ENCODE measurements at places on chromosomes 13 and 19.

DNA sequence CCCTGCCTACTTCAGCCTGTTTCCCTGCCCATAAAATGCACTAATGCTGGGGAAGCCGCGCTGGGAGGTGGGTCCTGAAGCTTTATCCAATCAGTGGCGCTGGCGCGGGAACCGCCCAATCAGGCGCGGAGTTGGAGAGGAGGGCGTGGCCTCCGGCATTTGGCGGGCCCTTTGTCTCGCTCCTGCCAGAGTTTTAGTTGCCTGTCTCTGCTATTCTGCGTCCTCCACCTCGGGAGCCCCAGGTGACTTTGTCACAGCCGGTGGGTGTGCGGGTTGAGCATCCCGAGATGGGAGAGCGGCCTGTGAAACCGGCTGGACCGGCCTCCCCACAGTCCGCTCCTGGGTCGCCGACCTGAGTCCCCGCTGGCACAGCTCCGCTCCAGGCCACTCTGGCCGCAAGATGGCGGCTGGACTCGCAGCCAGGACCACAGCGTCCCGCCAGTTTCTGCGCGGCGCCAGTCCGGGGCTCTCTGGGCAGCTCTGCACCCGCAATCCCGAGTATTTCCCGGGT lies 30.7 kb upstream of the ZNF429 start:
- peak; percentile 4 for DNase-seq

DNA sequence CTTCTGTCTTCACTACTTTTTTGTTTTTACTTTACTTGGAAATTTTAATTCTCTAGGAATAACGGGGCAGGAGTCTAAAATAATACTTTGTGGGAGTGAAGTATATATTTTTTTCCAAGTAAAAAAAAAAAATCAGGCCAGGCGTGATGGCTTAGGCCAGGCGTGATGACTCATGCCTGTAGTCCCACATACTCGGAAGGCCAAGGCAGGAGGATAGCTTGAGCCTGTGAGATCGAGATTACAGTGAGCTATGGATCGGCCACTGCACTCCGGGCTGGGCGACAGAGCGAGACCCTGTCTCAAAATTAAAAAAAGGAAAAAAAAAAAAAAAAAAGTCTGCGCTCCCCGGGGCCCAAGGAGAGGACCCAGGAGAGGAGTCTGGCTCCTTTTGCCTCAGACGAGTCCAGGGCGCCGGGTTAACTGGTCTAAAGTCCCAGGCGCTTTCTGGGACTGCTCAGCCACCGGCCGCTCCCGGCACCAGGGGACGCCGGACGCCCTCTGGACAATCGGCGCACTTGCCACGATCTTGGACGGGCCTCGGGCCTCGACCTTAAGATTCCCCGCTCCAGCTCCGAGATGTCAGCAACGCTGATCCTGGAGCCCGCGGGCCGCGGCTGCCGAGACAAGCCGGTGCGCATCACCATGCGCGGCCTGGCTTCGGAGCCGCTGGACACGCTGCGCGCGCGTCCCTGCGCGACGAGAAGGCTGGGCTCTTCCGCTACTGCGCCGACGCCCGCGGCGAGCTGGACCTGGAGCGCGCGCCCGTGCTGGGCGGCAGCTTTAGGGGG lies 2.7 kb upstream of the ZFP82 start:
- DNase-seq = no peak

DNA sequence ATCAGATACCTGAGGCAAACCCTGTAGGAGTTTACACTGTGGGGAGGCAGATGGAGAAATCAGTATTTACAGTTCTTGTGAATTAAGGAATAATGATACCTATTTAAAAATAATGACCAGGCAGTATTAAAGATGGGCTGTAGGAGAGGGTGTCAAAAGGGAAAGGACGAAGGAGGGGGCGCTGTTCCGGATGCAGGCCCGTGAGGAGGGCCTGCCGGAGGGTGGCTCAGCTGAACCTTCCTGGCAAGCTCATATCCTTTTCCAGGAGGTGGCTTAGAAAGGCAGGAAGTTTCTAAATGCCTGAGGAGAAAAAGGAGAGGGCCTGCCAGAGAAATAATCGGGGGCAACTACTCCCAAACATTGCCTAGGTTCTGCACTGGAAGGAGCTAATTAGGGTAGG lies 46.6 kb downstream of the MBNL2 start:
- DNase-seq = no peak

DNA sequence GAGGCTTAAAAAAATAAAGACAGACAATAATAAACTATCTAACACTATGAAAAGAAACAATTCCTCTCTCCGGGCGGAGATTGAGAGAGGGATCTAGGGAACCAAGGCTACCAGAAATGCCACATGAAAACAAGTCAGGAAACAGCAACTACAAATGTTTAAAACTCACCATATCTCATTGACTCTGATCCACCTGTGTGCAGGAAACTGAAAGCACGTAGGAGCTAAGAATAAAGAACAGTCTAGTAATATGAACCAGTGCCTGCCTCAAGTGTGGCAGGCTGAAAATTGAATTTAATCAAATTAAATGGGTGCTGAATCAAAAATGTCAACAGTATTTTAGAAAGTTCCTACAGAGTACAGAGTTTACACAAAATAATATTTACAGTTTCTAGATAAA lies 1701.0 kb downstream of the SLITRK5 start:
- no peak for DNase-seq

GRCh38 chr13:26977541-26977940 lies 194.1 kb downstream of the USP12 start:
- peak; percentile 89 for DNase-seq

DNA sequence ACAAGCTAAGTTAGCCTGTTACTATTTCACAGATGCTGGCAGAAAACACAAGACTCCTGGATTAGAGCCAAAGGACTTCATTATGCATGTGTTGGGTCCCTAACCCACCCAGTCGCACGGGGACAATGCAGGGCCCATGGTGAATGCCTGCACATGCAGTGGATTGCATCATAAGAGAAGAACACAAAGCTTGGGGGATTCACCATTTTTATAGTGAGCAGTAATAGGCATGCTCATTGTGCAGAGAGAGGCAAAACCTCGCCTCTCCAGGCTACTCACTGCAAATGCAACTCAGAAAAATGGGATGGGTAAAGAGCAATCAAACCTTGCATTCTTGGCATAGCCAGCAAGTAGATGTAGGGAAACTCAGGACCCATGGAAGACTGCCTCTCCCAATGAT lies 115.8 kb downstream of the DIAPH3 start:
- DNase-seq = no peak

GRCh38 chr13:95295026-95295425 lies 6.2 kb downstream of the ABCC4 start:
- no peak for DNase-seq

DNA sequence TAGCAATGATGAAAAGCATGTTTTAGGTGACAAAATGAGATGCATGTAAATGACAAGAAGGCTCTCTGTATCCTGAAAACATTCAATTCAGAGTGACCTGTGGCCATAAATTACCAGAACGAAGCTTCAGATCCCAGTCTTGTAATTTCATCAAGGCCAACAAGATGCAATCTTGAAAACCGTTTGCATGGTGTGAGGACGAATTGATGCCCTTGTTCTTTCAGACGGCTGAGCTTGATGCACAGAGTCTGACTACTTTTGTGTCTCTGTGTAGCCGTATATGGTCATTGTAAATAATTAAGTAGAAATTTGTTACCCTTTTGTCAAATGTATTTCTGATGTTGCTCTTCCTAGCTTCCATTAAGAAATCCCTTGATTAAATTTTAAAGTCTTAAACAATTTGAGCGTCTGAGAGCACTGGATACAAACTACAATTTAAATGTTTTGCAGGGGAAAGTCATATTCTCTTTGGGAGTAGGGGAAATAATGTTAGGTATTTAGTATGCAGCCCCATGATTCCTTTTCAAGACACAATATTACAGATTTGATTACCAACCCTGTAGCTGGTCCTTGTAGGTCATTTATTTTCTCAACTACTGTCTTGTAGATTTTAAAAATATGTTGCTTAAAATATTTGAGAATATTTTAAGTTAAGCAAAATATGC lies 125.8 kb upstream of the PCDH9 start:
- no peak for DNase-seq

GRCh38 chr13:92900446-92900845 lies 326.2 kb upstream of the GPC6 start:
- DNase-seq = no peak

DNA sequence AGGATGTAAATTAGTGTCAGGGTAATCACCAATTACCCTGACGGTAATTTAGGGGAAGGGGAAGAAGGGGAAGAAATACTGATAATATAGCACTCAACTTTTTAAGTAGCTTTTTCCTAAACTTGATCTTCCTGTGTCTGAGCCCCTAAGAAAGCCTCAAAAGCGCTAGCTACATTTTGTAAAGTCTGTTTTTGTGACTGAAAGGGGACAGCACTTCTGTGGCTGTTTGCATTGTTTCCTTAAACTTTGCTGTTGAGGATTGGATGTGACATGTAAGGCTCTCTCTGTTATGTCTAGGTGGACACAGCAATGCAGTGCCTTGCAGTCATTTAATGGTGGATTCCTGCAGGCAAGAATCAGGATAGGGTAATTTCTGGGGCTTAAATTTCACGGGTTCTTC lies 42.8 kb downstream of the SPATA13 start:
- DNase-seq = no peak

DNA sequence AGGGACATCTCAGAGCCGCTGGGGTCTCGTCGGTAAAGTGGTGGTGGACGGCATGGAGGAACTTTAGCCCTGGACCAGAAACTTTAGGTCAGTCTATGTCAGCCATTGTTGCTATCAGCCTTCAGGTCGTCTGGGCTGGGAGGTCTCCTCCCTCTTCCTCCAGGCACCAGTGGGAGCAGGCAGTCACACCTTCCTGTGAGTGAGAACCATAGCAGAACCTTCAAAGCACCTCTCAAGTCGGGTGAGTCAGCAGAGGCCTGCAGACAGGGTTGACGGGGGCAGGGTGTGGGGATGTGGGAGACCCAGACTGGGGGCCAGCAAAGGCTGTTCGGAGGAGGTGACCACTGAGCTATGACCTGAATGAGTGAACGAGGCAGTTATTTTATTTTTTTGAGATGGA lies 15.4 kb upstream of the SBNO2 start:
- peak; percentile 82 for DNase-seq

DNA sequence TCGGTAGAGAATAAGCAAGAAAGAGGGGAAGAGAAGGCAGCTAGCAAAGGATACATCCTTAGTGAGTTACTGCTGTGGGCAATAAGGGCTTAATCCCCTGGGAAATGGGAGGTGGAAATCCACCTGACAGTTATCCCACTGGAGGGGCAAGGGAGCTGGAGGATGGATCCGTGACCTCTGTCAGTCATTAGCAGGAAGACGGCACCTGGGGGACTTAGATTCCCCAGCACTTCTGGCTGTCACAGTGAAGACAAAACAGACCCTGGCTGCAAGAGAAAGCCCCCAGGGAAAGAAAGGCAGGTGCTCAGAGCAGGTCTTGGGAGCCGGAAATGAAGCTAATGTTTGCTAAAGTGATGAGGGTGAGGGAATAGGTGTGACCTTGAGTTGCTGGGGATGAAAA lies 70.4 kb upstream of the MRI1 start:
- DNase-seq = no peak

All from kidney epithelial cell (primary cell).